CD4-positive, alpha-beta T cell treated with Interleukin-21 for 1 hour (primary cell): ENCODE measurements at places on chromosomes 3 and 15.

DNA sequence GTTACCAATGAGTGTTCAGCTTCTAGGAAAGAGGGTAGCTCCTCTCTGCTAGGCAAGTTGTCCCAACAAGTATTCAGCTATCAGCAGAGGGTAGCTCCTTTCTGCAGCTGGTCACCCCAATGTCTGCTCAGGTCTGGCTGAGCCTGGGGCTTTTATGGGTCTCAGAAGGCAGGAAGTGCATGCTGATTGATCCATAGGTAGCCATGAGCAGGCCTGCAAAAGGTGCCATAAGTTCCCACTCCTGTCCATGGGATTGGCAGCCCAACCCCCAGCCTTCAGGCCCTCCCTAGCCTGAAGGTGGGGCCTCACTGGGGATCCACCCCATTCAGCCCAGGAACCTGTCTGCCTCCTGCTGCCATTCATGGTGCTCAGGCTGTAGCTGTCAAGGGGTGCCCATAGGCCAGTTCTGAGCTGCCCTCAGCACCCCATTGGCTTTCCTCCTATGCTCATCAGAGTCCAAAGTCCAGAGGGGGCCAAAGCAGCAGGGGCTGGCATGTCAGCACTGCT lies 34.6 kb upstream of the DNAJC13 start:
- DNase-seq: no peak

- no peak for DNase-seq
Measured at GRCh38 chr3:101011136-101011535, 17.9 kb upstream of the ABI3BP start.

DNA sequence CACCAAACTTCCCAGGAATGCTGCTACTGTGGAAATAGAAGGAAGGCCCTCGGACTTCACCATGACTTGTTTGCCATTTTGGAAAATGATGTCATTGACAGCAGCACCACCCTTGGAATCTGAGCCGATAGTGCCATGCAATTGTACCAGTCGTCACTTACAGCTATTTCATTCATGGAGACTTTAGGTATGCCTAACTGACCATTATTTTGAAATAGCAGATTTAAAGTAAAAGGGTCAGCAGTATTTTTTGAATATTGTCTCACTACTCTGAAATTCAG lies 66.0 kb upstream of the ARL8B start:
- DNase-seq: no peak

DNA sequence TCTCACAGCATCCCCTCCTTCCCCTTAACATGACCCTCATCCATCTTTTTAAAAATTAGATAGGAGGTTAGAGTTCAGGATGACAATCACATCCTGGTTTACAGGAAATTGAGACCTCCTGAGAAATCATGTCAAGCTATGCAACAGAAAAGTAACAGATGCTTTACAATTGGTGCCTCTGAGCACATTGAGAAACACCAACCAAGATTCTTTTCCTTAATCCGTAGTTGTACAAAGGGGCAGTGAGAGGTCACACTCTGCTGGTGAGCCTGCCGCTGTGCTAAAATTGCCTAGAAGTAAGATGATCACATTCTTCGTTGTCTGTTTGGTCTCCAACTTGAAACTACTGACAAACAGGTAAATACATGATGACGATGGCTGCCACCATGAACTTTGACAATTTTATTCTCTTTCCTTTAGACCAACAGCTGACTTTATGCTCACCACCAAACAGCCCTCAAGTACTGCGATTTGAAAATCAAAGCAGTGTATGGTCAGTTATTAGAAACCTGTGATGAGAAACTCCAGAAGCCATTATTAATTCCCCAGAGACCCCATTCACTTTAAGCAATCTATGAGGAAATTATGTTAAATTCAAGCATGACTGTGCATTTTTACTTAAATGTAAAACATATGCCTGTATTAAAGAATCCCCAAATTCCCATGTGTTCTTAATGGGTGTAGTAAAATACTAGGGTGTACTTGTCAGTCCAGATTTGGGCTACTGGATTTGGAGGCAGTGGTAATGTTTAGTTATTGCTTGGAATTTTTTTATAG lies 210.7 kb upstream of the UBE2E1 start:
- no peak for DNase-seq

- DNase-seq: no peak
Measured at GRCh38 chr3:126895178-126896066, 87.5 kb upstream of the PLXNA1 start.

GRCh38 chr15:34644851-34645250 lies 61.4 kb upstream of the GOLGA8B start:
- DNase-seq: no peak

DNA sequence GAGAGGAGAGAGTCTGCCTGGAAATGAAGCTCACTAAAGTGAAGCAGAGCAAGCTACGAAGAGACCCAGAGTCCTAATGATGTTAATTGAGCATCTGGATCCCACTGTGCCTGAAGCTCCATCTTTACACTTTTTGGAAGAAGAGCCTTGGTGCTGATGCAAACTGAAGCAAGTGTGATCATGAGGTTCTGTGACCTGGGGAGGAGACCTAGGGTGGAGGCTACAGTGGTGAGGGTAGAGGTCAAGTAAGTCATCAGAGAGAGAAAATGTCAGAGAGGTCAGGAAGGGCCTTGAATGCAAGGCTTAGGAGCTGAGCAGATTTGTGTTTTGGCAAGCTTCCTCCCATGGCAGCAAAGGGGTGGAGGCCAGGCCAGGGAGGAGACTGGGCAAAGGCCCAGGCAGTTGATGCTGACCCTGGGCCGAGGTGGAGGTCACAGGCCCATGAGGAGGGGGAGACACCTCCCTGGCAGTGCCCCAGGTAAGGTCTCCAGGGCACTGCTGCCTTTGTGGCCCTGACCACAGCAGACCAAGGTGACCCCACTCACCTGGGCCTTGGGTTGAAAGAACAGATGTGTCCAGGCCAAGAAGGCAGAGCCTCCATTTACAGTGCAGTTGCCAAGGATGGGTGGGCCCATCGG lies 1.6 kb downstream of the GRIP2 start:
- no peak for DNase-seq

GRCh38 chr3:11706604-11707003 lies 62.9 kb upstream of the VGLL4 start:
- DNase-seq: no peak

DNA sequence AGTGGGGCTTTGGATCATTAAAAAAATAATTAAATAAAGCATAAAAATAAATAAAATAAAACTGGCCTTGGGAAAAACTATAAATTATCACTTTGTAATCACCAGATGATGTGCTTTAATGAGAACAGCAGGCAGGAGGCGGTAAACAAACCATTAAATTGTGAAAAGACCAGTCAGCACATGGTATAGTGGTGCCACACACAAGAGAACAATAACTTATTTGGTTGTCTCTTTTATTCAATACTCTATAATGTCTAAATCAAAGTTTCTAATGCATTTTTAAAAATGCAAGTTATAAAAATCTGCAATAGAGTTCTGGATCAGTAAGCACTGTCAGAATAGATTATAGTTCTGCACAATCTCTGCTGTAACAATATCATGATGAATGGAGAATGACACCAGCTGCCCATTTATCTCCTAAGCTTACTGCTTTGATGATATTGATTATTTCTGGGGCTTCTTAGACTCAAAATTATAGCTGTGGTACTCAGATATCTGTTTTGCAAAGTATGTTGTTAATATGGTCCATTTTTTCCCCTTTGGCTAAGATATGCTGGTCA lies 259.3 kb downstream of the NAALADL2 start:
- DNase-seq: no peak

GRCh38 chr3:56783644-56784447 lies 17.9 kb downstream of the ARHGEF3 start:
- DNase-seq: peak; percentile 81

DNA sequence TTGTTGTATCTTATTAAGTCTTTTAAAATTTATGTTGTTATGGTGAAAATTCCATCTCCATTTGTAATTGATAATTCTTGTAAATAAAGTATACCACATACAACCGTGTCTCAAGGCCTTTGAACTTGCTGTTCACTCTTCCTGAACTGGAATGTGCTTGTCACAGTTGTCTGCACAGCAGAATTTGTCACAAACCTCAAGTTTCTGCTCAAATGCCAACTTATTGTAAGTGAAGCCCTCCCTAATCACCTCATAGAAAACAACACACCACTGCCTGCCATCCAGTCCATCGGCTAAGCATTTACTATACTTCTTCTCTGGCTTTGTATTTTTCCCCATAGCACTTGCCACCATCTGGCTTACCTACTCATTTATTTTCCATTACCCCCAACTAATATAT lies 192.3 kb downstream of the THRB start:
- DNase-seq: no peak

GRCh38 chr15:81011593-81011992 lies 10.9 kb downstream of the TLNRD1 start:
- no peak for DNase-seq

DNA sequence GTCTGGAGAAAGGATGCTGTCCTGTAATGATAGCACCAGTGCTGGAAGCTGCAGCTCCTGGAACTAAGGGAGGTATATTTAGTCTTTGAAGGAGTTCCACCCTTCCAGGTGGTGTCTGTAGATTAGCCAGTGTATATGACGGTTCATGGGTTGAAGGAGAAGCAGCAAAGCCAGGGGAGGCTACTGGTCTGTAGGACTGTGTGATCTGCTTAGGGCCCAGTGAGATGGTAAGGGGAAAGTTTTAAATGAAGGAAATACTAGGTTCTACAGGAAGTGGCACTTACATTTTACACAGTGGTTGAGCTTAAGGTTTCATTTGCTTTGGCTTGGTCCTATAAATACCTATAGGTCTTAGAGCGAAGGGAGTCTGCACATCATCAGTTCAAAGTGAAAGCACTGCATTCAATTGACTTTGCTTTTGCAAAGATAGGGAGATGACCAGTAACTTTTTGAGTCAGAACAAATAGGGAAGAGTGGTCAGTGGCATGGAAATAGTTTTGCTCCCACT lies 5.6 kb downstream of the SLC25A38 start:
- DNase-seq: peak; percentile 24

DNA sequence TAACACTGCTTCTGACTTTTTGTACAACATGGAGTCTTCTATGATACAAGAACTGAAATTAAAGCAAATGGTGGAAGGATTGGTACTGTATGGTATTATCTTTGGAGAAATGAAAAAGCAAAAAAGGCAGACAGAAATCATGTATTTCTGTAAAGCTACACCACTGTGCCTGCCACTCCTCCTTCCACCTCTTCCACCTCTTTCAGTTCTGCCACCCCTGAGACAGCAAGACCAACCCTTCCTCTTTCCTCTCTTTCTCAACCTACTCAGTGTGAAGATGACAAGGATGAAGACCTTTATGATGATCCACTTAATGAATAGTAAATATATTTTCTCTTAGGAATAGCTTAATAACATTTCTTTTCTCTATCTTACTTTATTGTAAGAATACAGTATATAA lies 57.0 kb downstream of the CD200 start:
- no peak for DNase-seq

DNA sequence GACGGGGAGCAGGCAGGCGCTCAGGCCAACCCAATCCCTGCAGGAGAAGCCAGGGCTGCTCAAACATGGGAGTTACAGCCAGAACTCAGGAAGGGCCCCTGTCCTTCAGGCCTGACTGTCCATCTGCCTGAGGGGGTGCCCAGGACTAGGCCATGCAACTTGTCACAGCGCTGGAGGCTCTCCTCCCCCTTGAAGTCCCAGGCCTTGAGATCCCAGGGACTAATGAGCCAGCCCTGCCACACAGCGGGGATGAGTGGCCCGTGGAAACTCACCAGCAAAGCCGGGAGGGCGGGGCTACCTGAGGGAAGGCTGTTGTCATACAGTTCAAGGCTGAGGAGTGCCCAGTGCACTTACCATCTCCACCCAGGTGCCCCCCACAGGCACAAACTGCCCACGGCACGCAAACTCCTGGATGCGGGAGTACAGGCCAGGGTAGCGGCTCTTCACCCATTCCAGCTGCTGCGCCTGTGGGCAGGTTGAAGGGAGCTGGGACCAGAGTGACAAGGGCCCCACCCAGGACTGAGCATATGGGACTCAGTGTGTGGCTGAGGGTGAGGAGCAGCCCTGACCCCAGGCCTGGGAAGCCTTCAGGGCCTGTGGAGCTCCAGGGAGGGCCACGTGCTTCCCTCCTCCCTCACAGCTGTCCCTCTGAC lies 6.3 kb downstream of the MAN2C1 start:
- no peak for DNase-seq

DNA sequence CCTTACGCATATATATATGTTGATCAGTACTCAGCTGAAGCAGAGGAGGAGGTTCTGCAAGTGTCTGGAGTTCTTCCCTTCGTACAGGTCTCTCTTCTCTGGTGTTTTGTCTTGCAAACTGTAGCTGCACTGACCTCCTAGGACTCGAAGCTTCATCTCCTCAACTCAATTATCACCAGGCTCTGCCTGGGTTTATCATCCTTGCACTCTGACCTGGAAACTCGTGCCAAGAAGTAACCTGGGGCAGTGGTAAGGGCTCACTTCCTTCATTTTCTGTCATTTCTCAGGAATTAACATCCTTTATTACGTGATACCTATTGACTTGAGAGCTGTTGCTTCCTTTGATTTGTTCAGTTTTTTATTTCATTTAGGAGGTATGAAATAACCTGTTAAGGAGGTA lies 14.4 kb downstream of the REC114 start:
- no peak for DNase-seq

DNA sequence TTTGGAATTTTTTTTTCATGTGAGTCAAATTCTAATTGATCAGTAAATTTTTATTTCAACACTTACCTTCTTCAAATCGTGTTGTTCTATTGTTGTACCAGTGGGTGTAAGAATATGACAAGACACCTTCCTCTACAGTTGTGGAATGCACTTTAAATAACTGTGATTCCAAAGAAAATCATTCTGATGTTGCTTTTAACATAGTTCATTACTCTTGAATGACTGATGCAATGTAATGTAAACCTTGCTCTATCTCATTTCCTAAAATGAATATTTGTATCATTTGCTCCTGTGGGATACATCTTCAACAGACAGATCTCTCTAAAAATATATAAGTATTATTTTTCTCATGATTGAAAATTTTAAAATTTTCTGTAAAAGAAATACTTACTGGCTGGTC lies 313.4 kb downstream of the RBMS3 start:
- no peak for DNase-seq

- DNase-seq: peak; percentile 25
Measured at GRCh38 chr15:40398413-40398873, 7.2 kb upstream of the IVD start.

DNA sequence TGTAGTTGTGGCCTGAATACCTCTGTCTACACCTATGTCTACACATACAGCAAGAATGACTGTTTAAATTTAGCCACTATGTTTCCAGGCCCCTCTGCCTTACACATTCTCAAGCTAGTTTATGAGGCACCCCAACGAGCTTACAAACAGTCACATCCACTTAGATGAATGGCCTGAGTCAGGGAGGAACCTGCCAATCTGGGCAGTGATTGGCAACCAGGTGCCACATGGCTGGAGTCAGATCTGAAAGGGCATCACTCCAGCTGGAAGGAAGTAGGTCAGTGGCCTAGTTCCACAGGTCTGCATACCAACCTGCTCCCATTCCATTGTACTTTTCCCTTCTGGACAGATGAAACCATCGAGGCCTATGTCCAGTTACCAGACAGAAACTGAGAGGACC lies 136.3 kb downstream of the FOXP1 start:
- DNase-seq: no peak

DNA sequence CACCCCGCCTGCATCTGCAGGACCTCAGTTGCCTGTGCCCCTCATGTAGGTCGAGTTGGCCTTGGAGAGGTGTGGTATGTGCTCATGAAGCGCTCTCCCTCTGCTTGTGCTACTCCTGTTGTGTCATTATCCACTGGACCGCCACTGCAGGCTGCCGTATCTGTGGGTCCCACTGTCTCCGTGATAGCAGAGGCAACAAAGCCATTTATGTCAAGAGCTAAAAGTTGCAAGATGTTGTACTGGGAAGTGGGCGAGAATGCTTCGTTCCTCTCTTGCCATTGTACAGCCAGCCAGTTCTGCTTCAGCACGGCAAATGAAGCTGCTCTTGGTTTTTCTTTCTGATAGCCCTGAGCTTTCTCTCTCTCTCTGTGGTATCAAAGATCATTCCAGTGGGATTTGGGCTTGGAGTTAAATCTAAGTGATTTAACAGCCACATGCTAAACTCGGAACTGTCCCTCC lies 89.0 kb downstream of the TMEM212 start:
- no peak for DNase-seq
